Brain microvascular endothelial cell (primary cell): ENCODE measurements at places on chromosomes 1 and 21.

DNA sequence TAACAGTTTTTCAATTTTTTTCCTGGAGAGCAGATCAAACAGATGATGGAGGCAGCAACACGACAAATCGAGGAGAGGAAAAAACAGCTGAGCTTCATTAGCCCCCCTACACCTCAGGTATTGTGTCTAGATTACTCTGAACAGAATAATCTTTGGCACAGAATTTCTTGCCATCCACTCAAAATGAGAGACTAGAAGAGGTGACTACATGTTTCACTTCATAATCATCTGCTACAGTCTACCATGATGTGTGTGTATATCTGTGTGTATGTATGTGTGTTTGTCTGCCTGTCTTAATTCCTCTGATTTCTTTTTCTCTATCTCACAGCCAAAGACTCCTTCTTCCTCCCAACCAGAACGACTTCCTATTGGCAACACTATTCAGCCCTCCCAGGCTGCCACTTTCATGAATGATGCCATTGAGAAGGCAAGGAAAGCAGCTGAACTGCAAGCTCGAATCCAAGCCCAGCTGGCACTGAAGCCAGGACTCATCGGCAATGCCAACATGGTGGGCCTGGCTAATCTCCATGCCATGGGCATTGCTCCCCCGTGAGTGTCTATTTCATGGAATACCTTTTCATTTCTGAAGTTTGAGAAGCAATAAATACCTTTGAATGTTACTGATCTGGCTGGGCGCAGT lies 11.4 kb downstream of the PRPF3 start:
- DNase-seq, result no peak

DNA sequence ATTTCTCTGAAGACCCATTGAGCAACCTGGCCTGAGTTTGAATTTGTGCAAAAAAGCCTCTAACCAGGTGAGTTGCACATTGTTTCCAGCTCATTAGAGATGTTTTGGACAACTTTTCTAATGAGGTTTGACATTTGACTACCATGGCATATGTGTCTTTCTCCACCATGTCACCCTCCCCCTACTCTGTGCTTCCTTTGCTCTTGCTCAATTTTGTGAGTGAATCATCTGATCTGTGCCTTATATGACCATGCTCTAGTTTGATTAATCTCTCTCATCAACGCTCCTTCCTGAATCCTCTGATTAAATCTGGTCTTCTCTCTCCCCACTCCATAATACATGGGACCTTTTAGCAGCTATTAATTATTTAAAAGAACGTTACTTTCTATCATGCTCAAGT lies 144.8 kb upstream of the SAMSN1 start:
- DNase-seq, result no peak

GRCh38 chr1:85315789-85316188 lies 39.4 kb upstream of the BCL10 start:
- DNase-seq, result no peak

GRCh38 chr1:147504801-147505311 lies 36.4 kb upstream of the BCL9 start:
- DNase-seq, result peak; percentile 8

GRCh38 chr1:92277105-92277723 lies 21.6 kb downstream of the GLMN start:
- no peak for DNase-seq

- no peak for DNase-seq
Measured at GRCh38 chr1:210677533-210677932, 348.8 kb downstream of the HHAT start.

- no peak for DNase-seq
Measured at GRCh38 chr1:4563586-4563985, 90.8 kb upstream of the AJAP1 start.

DNA sequence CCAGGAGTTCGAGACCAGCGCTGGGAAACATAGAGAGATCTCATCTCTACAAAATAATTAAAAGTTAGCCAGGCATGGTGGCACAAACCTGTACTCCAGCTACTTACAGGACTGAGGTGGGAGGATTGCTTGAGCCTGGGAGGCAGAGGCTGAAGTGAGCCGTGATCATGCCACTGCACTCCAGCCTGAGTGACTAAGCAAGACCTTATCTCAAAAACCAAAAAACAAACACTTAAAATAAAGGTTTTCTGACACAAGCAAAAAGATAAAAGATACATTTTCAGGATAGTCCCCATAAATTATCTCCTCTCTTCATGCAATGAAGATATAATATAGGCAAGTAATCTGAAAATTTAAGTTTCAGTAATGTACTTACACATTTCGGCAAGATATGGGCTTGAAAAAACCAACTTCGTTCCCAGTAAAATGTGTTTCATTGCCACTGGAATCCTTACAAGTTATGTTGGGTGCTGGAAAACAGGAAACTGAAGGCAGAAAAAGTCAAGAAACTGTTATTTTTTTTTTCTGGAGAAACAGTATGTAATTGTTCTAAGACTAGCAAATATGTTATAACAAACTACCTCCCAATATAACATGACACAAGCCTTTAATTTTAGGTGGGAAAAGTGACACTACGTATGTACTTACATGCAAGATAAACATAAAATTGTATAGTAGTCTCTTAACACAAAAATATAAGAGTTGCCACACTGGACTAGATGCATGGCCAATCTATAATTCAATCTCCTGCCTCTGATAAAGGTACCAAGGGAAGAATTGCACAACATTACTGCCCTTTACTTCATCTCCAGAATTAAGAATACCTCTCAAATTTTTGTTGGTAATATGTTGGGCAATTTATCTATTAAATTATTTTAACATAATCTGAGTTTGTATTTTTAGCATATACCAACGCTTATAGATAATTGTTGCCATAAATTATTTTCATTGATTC lies 15.7 kb downstream of the TM2D1 start:
- peak; percentile 62 for DNase-seq

DNA sequence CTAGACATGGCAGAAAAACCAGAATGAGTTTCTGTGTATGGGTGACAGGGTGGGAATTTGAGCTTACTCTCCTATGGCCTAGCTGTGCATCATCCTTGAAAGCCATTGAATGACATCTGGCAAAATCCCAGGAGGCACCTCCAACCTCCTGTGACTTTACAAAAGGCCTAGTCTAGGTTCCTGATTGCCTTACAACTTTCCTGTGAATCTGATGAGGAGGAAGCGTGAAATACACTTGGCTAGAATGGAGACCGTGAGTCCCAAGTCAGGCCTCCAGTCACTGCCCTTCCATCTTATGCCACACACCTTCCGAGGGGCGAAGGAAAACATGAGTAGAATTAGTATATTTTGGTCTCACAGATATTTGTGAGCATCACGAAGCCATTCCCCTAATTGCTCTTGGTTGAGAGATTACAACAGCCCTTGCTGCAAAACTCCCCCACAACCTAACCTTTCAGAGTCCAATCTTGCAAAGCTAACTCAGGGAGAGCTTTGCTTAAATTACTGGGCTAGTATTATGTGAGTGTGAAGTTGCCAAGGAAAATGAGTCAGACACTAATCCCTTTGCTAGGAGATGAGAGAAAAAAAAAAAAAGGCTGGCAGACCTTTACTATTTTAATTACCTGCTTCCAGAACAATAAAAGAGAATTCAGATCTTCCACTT lies 36.3 kb upstream of the PAXBP1 start:
- DNase-seq, result no peak

DNA sequence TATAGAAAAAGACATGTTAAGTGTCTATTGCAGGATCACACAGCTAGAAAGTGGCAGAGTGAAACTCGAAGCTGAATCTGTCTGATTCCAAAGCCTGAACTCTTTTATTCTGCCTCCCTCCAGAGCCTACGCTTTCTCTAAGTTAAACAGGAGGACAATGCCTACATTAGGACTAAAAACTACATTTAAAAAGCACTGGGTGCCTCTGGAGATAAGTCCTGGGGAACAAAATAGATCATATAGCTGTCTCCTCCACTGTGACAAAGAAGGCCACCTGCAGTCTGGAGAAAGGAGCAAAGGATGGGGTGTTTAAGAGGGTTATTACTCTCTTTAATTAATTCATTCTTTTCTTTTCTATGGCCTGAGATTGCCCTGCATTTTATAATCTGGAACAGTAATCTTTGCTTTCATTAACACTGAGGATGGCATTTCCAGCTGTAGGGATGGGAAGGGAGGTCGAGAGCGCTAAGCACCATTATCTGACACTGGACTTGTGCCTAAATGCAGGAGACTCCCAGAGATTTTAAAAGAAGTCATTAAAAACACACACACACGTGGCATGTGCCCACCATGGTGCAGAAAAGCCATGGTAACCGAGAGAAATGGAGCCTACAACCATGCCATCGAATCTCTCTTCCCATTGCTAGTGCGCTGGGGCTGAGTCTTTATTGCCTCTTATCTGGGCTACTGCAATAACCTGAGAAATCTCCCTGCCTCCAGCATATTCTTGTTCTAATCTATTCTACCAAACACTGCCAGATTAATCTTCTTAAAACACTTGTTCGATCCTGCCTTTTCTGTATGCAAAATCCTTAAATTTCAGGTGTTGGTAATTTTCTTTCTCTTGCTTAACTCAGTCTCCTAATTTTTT lies 92.2 kb downstream of the PLXNA2 start:
- no peak for DNase-seq

DNA sequence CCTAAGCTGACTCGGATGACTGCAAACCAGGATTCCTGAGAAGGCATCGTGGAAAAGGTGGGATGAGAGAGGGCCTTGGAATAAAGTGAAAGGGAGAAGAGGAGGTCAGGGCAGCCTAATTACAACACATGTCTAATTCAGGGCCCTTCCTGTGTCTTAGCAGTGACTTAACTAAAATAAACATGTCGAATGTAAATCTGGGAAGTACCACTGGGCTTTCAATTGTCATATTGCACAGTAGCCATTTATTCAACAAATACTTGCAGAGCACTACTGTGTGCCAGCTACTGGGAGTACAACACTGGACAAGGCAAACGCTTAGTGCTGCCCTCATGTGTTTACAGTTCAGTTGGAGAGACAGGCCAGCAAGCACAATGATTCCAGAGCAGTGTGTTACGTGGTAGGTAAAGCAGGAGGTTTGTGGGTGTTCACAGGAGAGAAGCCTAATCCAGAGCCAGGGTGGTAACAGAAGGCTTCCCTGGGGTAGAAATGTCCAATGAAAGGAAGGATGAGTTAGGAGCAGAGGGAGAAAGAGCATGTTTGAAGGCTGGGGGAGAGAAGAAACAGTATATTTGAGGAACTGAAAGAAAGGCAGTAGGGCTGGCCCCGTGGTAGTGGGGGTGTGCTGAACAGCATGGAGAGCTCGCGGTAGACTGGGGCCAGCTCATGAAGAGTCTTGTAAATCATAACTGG lies 38.0 kb upstream of the RASAL2 start:
- DNase-seq, result peak; percentile 33

DNA sequence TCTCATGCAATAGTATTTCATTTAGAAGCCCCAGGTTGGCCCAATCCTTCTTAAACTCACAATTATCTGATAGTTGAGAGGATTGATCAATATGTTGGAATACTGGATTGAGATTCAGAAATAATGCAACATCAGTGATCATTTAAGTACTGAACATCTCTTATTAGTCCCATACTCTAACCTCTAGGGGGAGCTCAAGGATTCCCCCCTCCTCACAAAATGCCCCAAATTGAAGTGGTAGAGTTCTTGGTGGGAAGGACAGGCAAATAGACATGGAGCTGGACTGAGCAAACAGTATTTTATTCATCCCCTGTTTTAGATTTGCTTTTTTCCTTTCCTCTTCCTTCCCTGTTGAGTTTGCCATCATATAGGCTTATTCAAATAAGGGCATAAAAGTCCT lies 62.8 kb downstream of the NGF start:
- no peak for DNase-seq

- DNase-seq, result no peak
Measured at GRCh38 chr1:75559136-75559535, 51.8 kb downstream of the SLC44A5 start.

DNA sequence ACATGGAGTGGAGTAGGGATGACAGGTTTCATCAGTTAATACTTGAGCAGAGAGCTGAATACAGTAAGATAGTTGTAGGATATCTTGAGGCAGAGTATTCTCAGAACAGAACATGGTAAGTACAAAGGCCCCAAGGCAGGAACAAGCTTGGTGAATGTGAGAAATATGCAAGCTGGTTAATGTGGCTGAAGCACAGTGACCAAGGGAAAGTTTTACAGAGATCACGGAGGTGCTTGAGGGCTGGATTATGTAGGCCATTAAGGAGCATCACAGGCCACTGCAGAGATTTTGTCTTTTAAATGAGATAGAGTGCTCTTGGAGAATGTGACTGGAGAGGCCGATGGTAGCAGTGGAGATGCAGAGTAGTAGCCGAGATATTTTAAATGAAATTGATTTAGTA lies 54.0 kb upstream of the BOLA1 start:
- DNase-seq, result no peak

DNA sequence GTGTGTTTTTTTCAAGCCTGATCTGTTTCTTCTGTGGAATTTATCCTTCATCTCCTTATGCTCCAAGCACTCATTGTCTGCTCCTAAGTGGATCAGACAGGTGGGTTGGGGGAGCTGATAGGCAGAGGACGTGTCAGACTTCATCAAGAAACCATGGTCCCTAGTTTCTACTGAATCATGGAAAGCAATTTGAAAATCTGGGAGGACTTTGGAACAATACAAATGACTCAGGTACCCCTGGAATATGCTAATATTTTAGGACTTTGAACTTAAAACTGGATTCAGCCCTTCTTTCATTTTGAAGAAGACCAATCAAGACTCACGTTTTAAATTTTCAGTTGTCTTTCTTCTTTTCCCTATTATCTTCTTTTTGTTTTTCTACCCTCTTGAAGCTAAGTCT lies 7.7 kb downstream of the ABCG1 start:
- DNase-seq, result no peak

GRCh38 chr1:33007190-33008050 lies 29.3 kb downstream of the AK2 start:
- DNase-seq, result peak; percentile 95

DNA sequence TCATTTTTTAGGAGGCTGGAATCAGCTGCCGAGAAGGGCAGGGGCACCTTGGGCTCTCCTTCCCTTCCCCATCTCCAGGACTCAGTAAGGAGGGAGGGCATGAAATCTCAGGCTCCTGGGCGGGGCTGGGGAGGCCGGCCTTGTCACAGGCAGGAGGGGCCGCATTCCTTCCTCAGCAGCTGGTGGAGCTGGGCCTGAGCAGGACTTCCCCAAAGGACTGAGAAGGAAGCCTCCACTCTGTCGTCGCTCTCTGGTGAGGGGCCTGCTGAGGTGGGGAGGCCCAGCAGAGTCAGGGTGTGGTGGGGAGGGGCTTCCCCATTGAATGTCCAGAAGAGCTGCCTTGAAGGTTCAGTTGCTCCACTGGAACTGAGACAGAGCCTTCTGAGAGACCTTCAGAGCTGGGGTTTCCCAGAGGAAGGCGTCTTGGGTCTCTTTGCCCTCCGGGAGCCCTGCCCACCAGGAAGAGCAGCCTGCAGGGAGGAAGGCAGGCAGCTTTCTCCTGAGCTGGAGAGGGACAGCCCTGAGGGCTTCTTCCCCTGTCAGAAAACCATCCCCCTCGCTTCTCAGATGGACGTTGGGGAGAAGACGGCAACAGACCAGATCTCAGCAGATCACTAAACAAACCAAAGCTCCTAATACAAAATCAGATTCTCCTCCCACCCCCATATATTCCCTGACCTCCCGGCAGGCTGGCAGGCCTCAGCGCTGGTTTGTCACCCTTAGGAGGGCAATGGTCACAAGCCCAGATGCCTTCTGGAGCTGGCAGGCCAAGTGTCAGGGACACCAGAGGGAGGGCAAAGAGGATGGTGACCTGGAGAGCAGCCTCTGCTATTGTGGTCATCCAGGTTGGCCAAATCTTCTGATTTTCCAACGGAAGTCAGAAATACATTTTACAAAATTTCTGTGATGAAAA lies 10.7 kb downstream of the KCNA10 start:
- DNase-seq, result no peak
